ENCODE measurements at places on chromosomes 11 and 22.

- DNase-seq = no peak
Measured at GRCh38 chr11:61603667-61604066, 22.8 kb upstream of the SYT7 start.

DNA sequence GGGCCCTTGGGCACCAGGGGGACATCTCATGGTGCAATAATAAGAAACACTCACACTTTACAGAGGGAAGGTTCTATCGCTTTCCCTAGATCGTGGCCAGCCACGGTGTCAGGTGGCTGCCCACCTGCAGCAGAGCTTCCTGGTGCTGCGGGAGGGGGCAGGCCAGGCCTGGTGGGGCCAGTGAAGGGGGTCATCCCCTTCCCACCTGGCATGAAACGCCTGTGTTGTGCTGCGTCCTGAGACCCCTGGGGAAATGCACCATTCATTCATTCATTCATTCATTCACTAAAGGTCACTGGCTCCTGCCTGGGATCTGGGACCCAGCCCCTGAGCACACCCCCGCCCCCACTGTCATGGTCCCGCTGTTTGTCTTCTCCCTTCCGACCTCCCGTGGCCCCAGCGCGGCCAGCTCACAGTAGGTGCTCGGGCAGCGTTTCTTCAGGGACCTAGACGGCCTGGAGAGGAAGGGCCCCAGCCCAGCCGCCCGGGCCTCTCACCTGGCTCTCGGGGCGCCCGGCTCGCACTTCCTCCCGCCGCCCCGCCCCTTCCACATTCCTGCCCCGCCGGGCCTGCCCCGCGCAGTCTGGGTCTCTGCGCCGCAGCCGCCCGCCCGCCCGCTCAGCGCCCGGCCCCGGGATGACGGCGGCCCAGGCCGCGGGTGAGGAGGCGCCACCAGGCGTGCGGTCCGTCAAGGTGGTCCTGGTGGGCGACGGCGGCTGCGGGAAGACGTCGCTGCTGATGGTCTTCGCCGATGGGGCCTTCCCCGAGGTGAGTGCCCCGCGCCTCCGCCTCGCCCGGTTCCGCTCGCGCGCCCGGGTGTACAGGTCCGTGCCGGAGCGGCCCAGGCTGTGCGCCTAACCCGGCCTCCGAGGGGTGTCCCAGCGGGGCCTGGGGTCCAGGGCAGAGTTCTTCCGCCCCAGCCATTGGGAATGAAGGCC lies at the start of gene RHOD:
Gene RHOD, plus strand, starts transcription at position 581 of the 938 bp plus-strand sequence. Its CDS starts 56 bp downstream, at position 637.
- peak; percentile 19 for DNase-seq

GRCh38 chr22:36891646-36892045 lies 21.8 kb upstream of the CSF2RB start:
- no peak for DNase-seq

- DNase-seq = no peak
Measured at GRCh38 chr11:61701242-61701886, 21.2 kb downstream of the DAGLA start.

DNA sequence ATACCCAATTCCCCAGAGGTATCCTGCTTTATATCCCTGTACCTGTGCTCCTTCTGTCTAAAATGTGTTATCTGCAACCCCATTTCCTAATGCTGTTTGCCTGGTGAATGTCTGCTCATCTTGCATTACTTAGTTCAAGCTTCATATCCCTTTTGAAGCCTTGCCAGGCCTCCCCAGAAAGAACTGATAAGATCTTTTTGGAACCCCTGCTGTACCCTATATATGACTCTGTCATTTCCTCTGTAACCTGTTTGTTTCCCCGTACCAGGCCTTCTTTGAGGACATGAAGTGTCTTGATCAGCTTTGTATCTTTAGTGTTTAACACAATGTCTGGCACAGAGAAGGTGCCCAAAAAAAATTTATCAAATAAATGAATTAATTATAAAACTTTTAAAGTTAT lies 77.6 kb downstream of the LIF start:
- peak; percentile 38 for DNase-seq

- DNase-seq = no peak
Measured at GRCh38 chr11:33772300-33772699, 2.0 kb downstream of the FBXO3 start.

DNA sequence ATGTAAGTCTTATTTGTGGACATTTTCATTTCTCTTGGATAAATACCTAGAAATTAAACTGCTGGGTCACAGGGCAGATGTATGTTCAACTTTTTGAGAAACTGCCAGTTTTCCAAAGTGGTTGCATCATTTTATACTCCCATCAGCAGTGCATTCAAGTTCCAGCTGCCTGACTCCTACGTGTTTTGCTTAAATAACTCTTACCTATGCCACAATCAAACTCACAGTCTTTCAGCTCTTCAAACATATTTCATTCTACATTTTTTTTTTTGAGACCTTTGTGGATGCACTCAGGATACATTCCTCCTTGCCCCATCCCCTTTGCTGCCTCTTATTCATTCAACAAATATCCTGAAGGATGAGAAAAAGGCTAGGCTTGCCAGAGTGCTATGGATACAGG lies 9.2 kb downstream of the TCF20 start:
- DNase-seq = no peak

DNA sequence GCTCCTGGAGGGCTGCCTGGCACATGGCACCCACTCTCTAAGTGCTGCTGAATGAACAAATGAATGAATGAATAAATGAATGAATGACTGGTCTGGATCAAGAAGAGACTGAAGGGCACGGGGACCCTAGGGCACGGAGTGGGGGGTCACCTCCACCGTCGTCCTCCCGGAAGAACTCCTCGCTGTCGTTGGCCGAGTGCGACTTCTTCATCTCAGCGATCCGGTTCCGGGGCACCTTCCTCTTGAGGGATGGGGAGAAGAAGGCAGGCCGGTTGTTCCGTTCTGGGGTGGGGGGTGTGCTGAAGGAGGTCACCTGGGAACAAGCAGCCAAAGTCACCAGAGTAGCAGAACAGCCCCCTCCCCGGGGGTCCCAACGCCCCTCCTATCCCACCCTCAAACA lies 36.0 kb downstream of the NUP50 start:
- no peak for DNase-seq

- no peak for DNase-seq
Measured at GRCh38 chr11:17397311-17398002, 9.0 kb upstream of the KCNJ11 start.

GRCh38 chr11:110295086-110295485 lies 1.3 kb downstream of the RDX start:
- no peak for DNase-seq
